ENCODE measurements at places on chromosomes 4 and X.

DNA sequence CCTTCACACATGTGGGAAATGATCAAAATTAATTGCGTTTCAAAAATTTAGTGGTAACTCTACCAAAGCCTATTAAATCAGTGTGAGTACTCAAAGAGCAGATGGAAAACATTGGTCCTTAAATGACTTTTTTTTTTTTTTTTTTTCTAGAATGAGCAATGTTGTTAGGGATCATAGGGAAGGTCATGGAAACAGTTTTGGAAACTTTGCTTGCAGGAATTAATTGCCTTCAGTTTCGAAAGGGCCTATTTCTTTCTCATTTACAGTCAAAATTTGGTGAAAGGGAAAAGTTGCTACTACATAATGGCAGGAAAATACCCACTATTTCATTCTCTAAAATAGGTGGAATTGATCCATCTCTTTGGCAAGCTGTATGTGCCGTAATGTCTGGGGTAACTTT, 160.9 kb downstream of the RTL9 start:
- DNase-seq: no peak

DNA sequence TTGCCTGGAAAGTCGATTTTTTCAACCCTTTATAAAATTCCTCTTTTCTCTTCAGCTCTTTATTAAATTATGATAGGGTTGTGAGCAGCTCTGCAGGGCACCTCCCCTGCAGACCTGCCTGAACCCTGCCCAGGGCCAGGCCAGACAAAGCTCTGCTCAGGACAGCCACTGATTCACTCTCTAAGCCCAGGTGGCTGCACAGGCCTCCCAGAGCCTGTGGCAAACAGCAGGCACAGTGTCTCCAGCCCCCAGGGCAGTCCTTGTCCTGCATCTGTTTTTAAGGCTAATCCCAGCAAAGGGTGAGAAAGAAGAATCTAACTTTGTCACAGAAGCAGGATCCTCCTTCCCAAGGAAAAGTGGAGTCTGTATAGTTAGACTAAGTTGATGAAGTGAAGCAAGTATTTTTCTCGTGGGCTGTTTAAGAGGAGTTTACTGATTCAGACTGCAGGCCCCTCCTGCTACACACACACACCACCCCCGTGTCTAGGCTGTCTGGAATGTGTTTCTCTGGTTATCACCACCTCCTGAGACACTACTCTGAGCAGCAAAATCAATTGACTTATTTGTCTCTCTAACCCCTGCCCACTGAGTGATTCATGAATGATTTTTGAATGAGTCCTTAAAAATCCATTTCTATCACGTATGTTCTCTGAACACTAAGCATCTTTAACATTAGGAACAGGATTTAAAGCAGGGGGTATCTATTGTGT, 101.7 kb downstream of the CHIC2 start:
- no peak for DNase-seq

DNA sequence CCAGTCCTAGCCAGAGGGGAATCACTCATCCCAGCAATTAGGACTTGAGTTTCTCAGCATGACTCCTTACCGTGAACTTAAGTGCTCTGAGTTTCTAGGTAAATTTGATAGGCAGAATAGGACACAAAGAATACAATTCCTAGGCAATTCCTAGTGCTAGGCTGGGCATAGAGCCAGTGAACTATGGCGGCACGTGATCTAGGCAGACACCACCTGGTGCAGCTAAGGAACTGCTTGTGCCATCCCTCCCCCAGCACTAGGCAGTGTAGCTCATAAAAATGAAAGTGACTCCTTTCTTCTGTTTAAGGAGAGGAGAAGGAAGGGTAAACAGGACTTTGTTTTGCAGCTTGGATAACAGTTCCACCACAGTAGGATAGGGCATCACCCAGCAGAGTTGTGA, 736.3 kb upstream of the PCDH7 start:
- DNase-seq: no peak

GRCh38 chrX:147351644-147352043, 537.1 kb upstream of the CXorf51A start:
- DNase-seq: no peak

DNA sequence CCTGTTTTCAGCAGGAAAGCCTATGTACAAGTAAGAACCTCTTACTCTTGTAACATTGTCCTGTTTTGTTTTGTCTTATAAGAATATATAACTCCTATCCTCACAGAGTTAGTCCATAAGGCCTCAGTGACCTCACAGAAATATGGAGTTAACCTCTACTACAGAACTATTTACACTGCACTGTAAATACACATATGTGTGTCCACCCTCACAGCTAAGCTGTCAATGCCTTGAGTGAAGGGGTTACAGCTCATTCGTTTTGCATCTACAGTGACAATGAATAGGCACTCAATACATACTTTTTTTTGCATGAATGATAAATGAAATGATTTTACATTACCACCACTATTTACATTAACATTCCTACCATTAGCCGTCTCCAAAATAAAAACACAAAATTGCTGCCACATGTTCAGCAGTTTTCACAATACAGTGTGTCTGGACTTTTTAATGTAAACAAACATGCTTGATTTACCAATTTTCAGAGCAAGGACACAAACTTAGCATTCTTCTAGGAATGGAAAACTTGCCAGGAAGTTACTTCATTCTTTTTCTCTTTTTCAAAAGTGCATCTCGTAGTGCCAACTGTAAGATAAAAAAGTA, 9.5 kb upstream of the NAAA start:
- no peak for DNase-seq

All from central memory CD4-positive, alpha-beta T cell (primary cell).